ENCODE measurements at places on chromosomes 4 and X.

DNA sequence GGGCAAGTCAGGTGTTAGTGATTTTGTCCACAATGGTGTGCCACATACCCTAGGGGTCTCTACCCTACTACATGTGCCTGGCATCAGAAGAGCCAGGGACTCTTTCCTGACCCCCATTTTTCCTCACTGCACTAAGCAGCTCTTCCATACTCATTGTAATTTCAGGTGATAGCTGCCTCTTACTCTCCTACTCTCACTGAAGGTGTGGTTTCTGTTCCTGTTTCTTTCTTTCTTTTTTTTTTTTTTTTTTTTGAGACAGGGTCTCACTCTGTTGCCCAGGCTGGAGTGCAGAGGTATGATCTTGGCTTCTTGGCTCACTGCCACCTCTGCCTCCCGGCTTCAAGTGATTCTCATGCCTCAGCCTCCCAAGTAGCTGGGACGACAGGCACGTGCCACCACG is 164.9 kb upstream of the USP9X start:
- no peaks in the 10 kb centered on the region for H3K36me3 ChIP-seq
- H3K27ac ChIP-seq = no peak overlapping the region
- H3K4me3 ChIP-seq = no peak overlapping the region
- no peak for DNase-seq

- no peaks in the 10 kb centered on the region for H3K36me3 ChIP-seq
- no peak overlapping the region for H3K4me3 ChIP-seq
- no peak for DNase-seq
- no peaks in the 10 kb centered on the region for H3K4me1 ChIP-seq
- no peaks in the 10 kb centered on the region for H3K27me3 ChIP-seq
Observed at GRCh38 chr4:177380730-177381287, 61.4 kb downstream of the AGA start.

GRCh38 chr4:80286451-80286850 is 20.0 kb downstream of the FGF5 start:
- no peaks in the 10 kb centered on the region for H3K4me1 ChIP-seq
- DNase-seq = no peak
- H3K27me3 ChIP-seq = no peaks in the 10 kb centered on the region

GRCh38 chr4:186586205-186586604 is 30.8 kb upstream of the MTNR1A start:
- no peak overlapping the region for H3K4me3 ChIP-seq
- DNase-seq = no peak
- H3K4me1 ChIP-seq = no peaks in the 10 kb centered on the region

DNA sequence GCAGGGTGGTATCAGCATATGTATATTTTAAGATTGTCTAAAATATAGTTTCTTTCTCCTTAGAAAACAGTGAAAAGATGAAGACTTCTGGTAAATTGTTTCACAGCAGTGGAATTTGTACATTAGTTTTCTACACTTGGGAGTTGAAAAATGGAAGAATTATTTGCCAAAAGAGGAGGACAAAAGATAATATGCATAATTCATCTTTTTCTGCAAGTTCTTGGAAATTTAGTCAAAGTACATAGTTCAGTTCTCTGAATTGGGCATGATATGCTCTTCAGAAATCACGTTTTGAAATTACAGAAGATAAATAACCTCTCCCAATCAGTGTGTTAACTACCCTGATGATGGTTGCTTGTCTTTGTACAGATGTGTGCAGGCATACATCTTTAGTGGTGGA is 47.0 kb downstream of the RBPJ start:
- no peak overlapping the region for H3K4me3 ChIP-seq
- H3K4me1 ChIP-seq = peaks cover 6% of the 10 kb centered on the region
- H3K36me3 ChIP-seq = no peaks in the 10 kb centered on the region
- no peak for DNase-seq
- H3K27me3 ChIP-seq = no peaks in the 10 kb centered on the region

- H3K27me3 ChIP-seq = no peaks in the 10 kb centered on the region
- H3K4me1 ChIP-seq = no peaks in the 10 kb centered on the region
- H3K36me3 ChIP-seq = peaks cover 10% of the 10 kb centered on the region
Observed at GRCh38 chr4:145132511-145133098, 34.5 kb downstream of the ABCE1 start.

GRCh38 chr4:22473268-22473667 is 42.6 kb downstream of the ADGRA3 start:
- H3K27me3 ChIP-seq = no peaks in the 10 kb centered on the region
- H3K4me1 ChIP-seq = peaks cover 3% of the 10 kb centered on the region
- no peak overlapping the region for H3K4me3 ChIP-seq
